ENCODE measurements at places on chromosomes 5 and 9.

DNA sequence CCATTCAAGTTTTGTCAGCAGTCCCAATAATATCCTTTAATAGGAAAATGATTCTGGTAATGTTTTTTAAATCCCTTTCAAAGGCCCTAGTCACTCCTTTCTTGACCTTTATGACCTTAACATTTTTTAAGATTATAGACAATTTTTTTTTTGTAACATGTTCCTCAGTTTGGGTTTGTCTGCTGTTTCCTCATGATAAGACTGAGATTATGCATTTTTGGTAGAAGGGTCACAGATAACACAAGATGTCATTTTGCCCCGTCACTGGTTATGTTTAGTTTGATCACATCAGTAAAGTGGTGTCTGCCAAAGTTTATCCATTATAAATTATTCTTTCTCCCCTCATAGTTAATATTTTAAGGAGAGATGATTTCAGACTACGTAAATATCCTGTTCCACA, 16.0 kb upstream of the PTPDC1 start:
- peak; percentile 2 for DNase-seq

GRCh38 chr9:120890320-120891244, 13.6 kb upstream of the PHF19 start:
- peak; percentile 97 for DNase-seq

DNA sequence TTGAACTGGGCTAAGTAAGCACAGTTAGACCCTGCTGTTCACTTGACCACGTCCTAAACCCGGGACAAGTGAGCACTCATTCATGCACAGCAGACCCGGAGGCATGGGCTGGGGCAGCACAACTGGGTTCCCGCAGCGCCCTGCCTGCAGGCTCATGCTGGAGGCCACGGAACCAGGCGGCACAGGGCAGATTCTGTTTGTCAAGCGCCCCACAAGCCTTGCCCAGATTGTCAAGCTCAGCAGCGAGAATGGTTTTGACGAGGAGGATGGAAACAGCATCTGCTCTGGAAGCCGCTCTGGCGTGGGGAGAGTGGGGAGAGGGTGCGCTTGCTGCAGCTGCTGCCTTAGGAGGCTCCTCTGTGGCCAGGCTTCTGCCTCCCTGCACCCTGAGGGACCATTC, 32.7 kb downstream of the PRRT1B start:
- DNase-seq = no peak

DNA sequence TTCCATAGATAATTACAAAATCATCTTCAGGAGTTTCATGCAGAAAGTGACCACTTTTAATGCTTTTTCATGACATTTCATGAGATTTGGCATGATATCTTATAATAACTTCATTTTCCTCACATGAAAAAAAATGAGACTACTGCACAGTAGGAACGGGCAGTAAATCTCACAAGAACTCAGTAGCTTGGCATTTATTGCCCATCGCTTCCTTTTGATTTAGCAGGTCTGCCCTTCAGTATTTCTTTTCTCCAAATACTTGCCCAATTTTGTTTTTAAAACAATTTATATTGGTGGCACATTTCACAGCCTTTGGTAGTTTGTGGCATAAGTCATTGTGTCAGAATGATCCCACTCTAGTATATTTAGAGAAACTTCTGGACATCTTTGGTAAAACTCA, 711.8 kb upstream of the CHD1 start:
- DNase-seq = no peak

DNA sequence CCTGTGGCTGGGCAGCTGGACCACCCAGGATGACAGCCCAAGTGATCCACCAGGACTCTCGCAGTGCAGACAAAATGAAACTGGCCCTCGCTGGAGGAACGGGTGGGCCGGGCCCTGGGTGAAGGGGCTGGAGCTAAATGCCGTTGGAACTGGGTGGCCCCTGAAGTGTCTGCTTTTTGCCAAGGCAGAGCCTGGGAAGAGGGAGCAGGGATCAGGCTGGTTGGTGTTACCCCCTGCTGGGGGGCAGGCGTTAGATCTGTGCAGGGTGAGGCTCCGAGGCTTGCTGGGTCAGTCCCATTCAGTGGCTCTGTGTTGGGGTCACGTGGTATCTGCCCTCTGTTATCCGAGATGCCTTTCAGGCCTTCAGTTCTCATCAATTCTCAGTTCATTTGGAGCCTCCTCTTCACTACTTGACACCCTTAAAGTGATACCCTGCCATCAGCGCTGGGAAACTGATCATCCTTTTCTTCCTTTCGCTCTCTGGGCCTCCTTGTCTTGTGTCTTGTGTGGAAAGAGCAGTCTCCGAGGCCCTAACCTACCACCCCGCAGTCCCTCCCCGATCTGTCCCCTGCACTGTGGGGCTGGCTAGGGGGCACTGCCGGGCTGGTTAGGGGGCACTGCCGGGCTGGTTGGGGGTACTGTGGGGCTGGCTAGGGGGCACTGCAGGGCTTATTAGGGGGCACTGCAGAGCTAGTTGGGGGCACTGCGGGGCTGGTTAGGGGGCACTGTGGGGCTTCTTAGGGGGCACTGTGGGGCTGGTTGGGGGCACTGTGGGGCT, 37.3 kb downstream of the COL5A1 start:
- DNase-seq = no peak

DNA sequence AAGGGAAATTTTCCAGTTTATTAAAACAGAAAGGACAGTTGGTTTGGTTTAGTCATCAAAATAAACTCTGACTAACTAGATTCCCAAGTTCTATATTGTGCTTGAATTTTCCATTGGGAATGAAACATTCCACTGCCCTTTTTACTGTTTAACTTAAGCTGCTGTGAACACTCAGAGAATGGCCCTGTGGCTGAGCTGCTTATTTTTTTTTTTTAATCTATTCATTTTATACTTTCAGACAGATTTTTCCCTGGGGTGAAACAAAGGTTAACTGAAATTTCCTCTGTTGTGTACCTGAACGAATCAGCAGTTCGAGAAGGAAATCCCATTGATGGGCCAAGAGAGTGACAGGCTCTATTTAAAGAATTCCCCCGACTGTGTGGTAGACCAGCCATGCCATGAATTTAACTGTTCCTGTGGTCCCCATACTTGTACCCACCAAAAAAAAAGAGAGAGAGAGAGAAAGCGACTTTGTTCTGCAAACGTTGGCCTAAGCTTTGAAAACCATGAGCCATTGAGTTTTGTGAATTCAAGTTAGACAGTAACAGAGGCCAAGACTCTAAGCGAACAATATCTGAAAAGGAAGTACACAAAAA, 138.7 kb upstream of the GRHPR start:
- DNase-seq = no peak

DNA sequence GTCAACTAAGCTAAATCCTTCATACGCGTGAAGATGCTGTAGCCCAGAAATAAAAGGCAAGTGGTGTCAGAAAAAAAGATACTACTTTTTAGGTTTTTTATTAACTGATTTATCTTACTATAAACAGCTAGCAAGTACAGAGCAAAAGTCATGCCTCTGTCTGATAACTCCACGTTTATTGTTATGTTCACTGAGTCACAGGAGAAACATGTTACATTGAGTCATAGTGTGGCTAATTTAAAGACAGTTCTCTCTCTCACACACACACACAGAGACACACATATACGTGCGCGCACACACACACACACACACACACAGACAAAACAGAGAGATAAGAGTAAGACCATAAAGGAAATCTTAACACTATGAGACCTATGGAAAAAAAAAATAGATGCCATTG, 770.0 kb upstream of the CDH10 start:
- no peak for DNase-seq

DNA sequence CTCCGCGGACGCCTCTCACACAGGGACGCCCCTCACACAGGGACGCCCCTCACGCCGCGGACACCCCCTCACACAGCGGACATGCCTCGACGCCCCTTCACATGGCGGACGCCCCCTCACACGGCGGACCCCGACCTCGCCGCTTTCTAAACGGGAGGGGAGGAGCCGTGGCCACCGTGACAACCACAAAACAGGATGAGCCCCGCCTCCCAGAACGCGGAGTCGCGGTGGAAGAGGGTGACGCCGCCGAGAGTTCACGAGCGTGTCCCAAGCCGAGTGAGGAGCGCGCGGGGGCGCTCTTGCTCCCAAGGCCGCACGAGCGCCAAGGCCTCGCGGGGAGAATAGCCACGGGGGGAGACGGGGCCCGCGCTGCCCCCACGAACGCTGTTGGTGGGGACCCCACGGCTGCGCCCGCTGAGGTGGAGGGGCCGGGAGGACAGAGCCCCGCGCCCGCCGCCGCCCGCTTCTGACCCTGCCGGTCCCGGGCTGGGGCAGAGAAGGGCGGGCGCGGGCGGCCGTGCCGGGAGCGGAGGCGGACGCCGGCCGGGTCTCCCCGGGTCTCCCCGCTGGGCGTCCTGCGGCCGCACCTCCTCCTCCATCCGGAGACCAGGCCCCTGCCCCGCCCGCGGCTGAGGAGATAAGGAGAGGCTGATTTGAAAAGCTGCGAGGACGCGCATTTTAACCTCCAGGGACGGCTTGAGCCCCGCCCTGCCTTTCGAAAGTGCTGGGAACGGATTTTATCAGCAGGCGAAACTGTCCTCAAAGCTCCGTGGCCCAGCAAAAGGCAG, 3.9 kb upstream of the NKD2 start:
- DNase-seq = peak; percentile 75

DNA sequence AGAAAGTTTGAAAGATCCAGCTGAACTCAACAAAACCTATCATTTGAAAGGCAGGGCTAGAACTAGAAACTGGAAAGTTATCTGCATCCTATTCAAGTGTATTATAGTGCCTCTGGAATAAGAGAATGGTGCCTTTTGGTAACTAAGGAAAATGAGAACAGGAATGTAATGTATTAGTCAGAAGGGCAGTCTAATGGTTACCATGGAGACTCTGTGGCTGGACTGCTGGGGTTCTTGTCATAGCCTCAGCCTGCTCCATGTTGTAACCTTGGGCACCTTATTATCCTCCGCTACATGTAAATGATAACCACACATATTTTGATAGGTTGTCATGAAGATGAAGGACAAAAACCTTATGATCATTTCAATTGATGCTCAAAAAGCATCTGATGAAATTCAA, 24.6 kb upstream of the IFNB1 start:
- DNase-seq = no peak

GRCh38 chr5:59693492-59694309, 199.8 kb downstream of the PDE4D start:
- no peak for DNase-seq

DNA sequence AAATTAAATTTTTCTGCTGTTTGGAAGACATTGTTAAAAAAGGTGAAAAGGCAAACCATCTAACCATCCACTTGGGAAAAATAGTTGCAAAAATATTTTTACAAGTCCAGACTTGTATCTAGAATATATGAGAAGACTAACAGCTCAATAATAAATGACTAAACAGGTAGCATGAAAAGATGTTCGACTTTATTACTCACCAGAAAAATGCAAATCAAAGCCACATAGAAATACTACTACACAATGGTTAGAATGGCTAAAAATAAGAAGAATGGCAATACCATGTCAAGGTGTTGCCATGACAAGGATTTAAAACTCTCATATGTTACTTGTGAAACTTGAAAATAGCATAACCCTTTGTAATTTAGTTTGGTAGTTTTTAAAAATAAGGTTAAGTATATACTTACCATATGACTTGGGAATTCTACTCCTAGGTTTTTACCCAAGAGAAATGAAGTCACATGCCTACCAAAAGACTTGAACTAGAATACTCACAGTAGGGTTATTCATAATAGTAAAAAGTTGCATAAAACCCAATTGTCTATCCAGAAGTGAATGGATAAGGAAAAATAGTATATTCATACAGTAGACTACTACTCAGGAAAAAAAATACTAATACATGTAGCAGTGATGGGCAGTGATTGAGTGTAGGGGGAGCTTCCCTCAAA, 93.8 kb downstream of the VPS13A start:
- DNase-seq = no peak

- no peak for DNase-seq
Observed at GRCh38 chr5:138545919-138546562, 3.0 kb upstream of the ETF1 start.

DNA sequence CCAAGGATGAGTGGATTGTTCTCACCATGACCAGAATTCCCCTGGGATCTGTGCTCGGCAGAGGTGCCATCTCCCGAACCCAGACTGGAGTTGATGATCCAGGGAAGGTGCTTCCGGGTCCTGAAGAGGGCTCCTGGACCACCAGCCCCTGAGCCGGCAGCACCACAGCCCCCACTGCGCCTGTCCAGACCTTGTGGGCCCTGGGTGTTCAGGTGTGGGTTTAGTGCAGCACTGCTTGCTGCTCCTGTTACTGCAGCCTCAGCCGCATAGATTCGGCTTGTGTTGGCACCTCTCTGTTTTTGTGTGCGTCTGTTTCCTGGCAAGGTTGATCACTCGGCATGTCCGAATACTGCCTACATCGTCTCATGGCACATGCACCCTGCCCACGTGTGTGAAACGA, 16.3 kb upstream of the NPM1 start:
- no peak for DNase-seq

- peak; percentile 3 for DNase-seq
Observed at GRCh38 chr5:89988998-89989655, 420.4 kb downstream of the CETN3 start.

GRCh38 chr5:124365361-124365801, 381.1 kb downstream of the ZNF608 start:
- no peak for DNase-seq

DNA sequence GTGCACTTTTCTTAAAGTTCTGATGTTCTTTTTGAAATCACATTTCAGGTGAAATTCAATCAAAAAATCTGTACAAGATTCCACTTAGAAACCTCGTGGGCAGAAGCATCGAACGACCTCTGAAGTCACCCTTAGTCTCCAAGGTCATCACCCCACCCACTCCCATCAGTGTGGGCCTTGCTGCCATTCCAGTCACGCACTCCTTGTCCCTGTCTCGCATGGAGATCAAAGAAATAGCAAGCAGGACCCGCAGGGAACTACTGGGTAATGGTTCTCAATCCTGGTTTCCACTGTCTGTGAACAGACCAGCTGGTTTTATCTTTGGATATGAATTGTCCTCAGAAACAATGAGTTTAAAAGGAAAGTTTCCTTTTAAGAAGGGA, 8.1 kb upstream of the SLC2A8 start:
- DNase-seq = no peak

DNA sequence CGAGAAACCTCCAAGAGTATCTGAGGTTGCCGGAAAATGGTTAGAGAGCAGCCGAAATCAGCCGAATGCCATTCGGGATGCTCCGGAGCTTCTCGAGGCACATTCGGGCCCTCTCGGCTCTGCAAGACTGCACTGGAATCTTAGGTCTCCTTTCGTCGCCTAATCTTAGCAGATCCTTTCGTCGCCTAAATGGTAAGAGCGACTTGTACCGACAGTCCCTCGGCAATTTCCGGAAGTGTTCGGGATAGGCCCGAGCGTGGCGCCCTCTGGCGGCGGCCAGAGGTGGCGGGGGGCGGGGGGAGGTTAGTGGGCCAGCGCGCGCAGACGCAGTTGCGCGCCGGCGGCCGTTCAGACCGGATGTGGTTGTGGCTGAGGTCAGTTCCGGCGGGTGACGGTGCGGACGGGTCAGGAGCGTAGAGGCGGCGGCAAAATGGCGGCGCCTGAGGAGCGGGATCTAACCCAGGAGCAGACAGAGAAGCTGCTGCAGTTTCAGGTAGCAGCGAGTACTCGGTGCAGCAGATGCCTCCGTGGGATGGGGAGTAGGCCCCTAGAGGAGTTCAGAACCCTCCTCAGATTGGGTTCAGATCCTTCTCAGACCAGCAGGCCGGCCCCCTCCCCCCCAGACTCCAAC, at the start of gene FAF2:
Gene FAF2 (plus strand): TSS at position 408 of the 631 bp plus-strand sequence. CDS start 23 bp downstream, at position 431.
- DNase-seq = peak; percentile 99
